ENCODE measurements at places on chromosomes 2 and 18.

- no peak for DNase-seq
Observed at GRCh38 chr2:241703032-241703604, 1.3 kb downstream of the ING5 start.

DNA sequence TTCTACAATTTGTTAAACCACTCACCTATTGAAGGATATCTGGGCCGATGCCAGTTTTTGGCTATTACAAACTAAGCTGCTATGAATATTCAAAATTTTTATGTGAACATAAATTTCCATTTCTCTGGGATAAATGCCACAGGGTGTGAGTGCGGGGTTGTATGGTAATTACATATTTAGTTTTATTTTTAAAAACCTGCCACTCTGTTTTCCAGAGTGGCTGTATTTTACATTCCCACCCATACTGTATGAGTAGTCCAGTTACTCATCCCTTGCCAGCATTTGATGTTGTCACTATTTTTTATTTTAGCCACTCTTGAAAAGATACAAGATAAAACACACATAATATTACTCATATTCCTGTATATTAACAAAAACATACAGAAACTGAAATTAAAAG lies 22.9 kb downstream of the GRP start:
- DNase-seq = no peak

DNA sequence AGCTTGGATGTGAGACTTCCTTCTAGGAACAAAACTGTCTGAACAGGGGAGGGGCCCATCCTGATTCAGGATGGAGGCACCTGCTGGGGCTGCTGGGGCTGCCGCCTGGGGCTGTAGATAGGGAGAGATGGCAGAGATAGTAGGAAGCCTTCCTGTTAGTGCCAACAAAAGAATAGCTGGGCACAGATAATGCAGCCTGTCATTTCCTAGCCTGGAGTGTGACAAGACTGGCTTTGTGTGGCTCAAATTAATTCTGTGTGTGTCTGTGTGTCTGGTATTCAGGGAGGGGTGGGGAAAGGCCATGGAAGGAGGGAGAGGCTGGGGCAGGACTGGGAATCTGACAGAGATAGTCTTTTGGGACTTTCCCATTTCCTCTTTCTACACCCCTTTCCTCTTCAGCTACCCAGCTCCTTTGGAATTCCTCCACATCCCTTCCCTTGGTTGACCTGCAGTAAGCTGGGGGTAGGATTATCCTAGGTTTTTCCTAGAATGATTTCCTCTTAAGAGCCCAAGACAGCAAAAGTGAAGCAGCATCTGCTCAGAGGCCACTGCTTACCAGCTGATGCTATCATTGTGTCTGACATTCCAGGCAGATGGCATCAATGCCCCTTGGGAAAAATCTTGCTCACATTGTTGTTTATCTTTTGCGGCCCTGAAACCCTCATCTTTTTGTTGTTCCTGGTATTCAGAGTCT lies 144.9 kb upstream of the LHCGR start:
- DNase-seq = no peak

DNA sequence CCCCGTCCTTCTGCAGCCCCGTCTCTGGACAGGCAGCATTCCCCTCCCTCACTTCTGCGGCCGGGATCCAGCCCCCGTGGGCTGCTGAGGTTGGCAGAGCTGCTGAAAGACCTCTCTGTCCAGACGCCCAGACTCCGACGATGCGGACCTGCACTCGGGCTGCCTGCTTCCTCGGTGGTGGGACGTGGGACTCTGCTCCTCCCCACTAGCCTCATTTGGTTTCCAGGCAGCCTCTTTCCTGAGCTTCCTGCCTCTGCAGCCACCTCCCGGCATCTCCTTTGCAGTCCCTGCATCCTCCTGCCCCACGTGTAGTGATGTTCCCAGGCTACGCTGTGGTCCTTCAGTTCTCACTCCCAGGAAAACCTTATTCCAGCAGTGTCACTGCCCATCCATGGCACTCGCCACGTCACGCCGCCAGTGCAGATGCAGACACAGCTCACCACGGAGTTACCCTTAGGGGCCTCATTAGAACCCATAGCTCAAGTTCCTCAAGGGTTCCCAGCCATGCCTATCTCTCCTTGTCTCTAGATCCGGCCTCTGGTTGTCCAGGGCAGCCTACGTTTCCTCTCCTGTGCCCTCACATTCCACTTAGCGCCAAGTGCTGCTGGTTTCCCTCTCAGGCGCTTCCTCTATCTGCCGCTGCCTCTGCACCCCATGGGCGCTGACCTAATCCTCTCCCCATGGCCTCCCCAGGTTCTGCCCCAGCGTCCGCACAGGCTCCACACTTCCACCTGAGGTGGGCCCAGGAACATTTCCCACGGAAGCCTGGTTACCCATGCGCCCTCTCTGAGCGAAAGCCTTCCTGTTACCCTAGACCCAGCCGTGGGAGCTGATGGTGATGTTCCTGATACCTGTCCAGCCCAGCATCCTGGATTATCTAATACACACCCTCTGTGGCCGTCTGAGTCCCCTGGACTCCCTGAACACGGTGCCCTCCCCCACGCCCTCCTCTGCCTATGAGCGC lies 318.3 kb upstream of the MYT1L start:
- no peak for DNase-seq

DNA sequence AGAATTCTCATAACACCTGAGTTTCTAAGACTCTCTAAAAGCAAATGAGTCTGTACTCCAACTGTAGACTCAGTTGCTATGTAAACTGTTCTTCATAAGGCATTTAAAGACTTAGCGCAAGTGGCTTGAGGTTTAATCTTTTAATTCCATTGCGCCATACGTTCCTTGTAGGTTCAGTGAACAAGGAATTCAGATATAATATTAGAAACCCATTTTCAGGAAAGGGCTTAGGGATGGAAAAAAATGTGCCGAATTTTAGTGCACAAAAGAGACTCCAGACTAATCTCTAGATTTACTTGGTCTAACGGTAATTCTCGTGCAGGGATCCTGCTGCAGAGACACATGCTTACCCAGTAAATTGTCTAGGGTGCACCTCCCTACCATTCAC lies 268.9 kb upstream of the TANK start:
- DNase-seq = no peak

Measured in stimulated activated CD8-positive, alpha-beta memory T cell treated with anti-CD3 and anti-CD28 coated beads, Interleukin-15, amount 100 ng/mL, for 48 hours (primary cell).